ENCODE measurements at places on chromosomes 1 and 21.

DNA sequence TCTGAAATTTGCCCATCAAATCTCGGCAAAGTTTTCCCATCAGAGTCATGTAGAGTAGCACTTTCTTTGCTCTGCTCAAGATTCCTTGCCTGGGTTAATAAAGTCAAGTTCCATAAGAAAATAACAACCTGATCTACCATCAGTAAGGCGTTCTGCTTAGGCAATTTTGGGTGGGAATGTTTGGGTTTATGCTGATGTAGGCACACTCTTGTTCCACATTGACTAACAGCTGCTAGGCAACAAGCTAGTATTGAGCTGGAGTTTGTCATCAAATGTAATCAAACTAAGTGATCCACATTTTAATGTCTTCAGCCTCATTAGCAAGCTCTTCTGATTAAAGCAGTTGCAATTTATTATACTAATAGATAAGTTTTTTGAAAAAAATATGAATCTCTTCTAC, 12.1 kb upstream of the HMCN1 start:
- peaks cover 16% of the 10 kb centered on the region for H3K4me1 ChIP-seq
- no peak for ATAC-seq
- H3K27ac ChIP-seq: no peak overlapping the region

GRCh38 chr1:17520041-17520440, 19.5 kb upstream of the ARHGEF10L start:
- no peak overlapping the region for H3K4me3 ChIP-seq
- H3K36me3 ChIP-seq: no peaks in the 10 kb centered on the region
- H3K27ac ChIP-seq: no peak overlapping the region
- no peaks in the 10 kb centered on the region for H3K4me1 ChIP-seq
- no peak for ATAC-seq
- no peaks in the 10 kb centered on the region for H3K27me3 ChIP-seq

DNA sequence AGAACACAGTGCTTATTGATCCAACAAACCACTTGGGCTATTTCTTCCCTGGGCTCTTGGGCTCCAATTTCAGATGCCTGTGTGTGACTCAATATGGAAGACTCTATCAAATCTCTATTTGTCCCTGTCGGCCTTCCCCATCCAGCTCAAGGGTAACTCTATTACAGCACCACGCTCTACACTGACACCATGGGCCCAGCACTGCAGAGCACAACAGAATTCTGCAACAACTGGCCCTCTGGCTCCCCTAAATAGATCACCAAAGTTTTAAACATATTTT, 51.7 kb downstream of the CAPZB start:
- H3K27ac ChIP-seq: peak overlapping the region; percentile 90
- no peaks in the 10 kb centered on the region for H3K27me3 ChIP-seq
- ATAC-seq: peak; percentile 57
- H3K4me1 ChIP-seq: peaks cover 85% of the 10 kb centered on the region
- no peak overlapping the region for H3K4me3 ChIP-seq
- H3K36me3 ChIP-seq: no peaks in the 10 kb centered on the region

GRCh38 chr1:19376428-19377372, 64.6 kb downstream of the SLC66A1 start:
- ATAC-seq: no peak
- no peak overlapping the region for H3K27ac ChIP-seq
- no peak overlapping the region for H3K4me3 ChIP-seq
- H3K36me3 ChIP-seq: no peaks in the 10 kb centered on the region
- H3K4me1 ChIP-seq: peaks cover 31% of the 10 kb centered on the region

- H3K27me3 ChIP-seq: no peaks in the 10 kb centered on the region
- H3K4me3 ChIP-seq: peak overlapping the region; percentile 44
- H3K27ac ChIP-seq: peak overlapping the region; percentile 71
- no peak for ATAC-seq
- H3K4me1 ChIP-seq: no peaks in the 10 kb centered on the region
These were observed 465.7 kb downstream of the USP25 start for GRCh38 chr21:16195538-16195910.

GRCh38 chr1:230611878-230612235, 30.4 kb upstream of the COG2 start:
- no peaks in the 10 kb centered on the region for H3K36me3 ChIP-seq
- H3K4me3 ChIP-seq: no peak overlapping the region
- H3K27ac ChIP-seq: no peak overlapping the region
- H3K4me1 ChIP-seq: no peaks in the 10 kb centered on the region

DNA sequence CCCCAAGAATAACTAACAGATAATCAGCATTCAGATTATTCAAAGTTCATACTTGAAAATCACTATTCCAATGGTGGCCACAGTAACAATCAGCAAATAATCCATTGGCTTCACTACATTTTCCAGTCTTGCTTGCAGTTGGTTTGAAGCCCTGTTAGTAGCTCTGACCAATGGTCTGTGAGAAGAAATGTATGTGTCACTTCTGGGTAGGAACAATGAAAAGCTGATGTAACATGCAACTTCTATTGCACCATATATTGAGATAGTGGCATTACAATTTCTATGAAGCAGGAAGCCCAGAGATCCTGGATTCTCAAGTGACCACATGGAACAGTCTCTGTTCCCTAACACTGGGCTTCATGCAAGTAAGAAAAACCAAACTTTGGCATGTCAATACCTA, 250.9 kb upstream of the DAB1 start:
- no peaks in the 10 kb centered on the region for H3K36me3 ChIP-seq
- no peak overlapping the region for H3K27ac ChIP-seq
- H3K4me1 ChIP-seq: no peaks in the 10 kb centered on the region
- ATAC-seq: no peak
- H3K4me3 ChIP-seq: no peak overlapping the region

DNA sequence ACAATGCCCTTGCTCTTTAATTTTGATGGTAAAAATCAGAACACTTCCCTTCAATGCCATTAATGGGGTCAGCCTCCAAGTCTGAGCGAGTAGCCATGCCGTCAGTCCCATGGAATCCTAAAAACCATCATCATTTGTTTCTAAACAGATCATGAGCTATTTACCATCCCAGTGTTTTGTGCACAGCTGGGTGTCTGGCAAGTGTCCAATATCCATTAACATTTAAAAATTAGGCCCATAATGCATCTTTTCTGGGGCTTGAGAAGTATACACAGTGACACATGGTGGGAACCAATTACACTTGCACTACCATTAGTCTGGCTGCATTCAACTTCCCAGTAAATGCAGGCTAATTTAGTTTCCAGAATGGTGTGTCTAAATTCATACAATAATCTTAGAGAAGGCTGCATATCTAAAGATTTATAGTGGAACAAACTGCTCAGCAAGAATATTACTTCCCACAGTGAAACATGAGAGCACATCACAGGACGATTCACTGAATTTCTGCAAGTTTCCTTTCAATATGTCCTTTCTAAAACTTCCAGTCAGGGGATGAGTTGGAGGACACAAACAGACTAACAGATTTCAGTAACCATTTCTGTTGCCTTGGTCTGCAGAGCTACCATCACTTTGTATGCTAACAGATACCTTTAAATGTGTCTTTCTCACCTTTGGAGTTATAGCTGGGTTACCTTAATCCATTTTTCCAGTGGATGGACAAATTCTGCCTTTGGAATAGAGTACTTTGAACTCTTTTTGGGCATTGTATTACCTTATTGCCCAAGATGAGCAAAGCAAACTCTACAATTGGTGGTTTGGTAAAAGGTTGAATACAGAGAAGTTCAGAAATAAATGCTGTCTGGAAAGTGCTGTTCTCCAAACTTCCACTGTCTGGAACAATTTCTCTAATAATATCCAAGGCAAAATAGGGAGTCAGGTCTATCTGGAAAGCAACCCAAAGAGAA, 258.0 kb downstream of the PTBP2 start:
- ATAC-seq: no peak
- H3K27me3 ChIP-seq: no peaks in the 10 kb centered on the region
- H3K4me1 ChIP-seq: no peaks in the 10 kb centered on the region
- no peak overlapping the region for H3K27ac ChIP-seq
- H3K4me3 ChIP-seq: no peak overlapping the region

- no peaks in the 10 kb centered on the region for H3K4me1 ChIP-seq
- peaks cover 18% of the 10 kb centered on the region for H3K27me3 ChIP-seq
- ATAC-seq: no peak
- no peaks in the 10 kb centered on the region for H3K36me3 ChIP-seq
These were observed 7.0 kb downstream of the TDRD5 start for GRCh38 chr1:179598631-179599030.

DNA sequence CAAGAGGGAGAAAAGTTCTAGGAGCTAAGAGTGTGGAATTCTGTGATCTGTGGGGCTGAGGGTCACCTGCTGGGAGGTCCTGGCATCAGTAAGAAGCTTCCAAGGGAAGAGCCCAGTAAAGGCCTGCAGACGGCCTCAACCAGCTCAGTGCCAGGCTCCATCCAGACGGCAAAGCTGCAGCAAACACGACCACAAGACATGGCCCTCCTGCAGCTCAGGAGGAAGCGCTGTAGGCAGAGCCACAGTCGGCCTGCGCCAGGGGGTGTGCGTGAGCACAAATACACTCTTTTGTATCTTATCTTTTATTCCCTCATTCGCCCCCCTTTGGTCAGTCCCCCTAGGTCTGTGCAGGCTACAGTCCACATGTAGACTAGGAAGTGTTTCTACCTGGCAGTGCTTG, 13.4 kb downstream of the C1orf174 start:
- no peak overlapping the region for H3K27ac ChIP-seq
- H3K27me3 ChIP-seq: no peaks in the 10 kb centered on the region
- H3K36me3 ChIP-seq: peaks cover 90% of the 10 kb centered on the region
- no peaks in the 10 kb centered on the region for H3K4me1 ChIP-seq

GRCh38 chr21:39946199-39946598, 79.0 kb downstream of the PCP4 start:
- no peak overlapping the region for H3K4me3 ChIP-seq
- no peaks in the 10 kb centered on the region for H3K27me3 ChIP-seq
- no peak for ATAC-seq
- no peaks in the 10 kb centered on the region for H3K36me3 ChIP-seq

GRCh38 chr21:41802684-41803083, 35.8 kb upstream of the RIPK4 start:
- peak overlapping the region; percentile 53 for H3K27ac ChIP-seq
- peak; percentile 48 for ATAC-seq
- no peak overlapping the region for H3K4me3 ChIP-seq
- H3K36me3 ChIP-seq: no peaks in the 10 kb centered on the region
- H3K27me3 ChIP-seq: no peaks in the 10 kb centered on the region

GRCh38 chr1:171654942-171655745, 2.7 kb upstream of the MYOC start:
- H3K27me3 ChIP-seq: no peaks in the 10 kb centered on the region
- peak overlapping the region; percentile 78 for H3K27ac ChIP-seq
- H3K4me3 ChIP-seq: no peak overlapping the region
- peak; percentile 62 for ATAC-seq
- no peaks in the 10 kb centered on the region for H3K36me3 ChIP-seq

- H3K4me3 ChIP-seq: no peak overlapping the region
- H3K36me3 ChIP-seq: no peaks in the 10 kb centered on the region
- no peaks in the 10 kb centered on the region for H3K27me3 ChIP-seq
These were observed 51.7 kb upstream of the CTPS1 start for GRCh38 chr1:40927781-40928180.

- H3K36me3 ChIP-seq: no peaks in the 10 kb centered on the region
- ATAC-seq: peak; percentile 81
- peaks cover 42% of the 10 kb centered on the region for H3K27me3 ChIP-seq
- H3K27ac ChIP-seq: peak within 1 kb of the TSS; percentile 82
- H3K4me3 ChIP-seq: peak within 1 kb of the TSS; percentile 32
These were observed at the start of gene IFNLR1 for GRCh38 chr1:24186993-24187790. IFNLR1 (minus strand) TSS chr1:24187289; CDS start chr1:24187248, 41 bp downstream.

- no peaks in the 10 kb centered on the region for H3K27me3 ChIP-seq
- peaks cover 2% of the 10 kb centered on the region for H3K36me3 ChIP-seq
- peaks cover 16% of the 10 kb centered on the region for H3K4me1 ChIP-seq
- no peak for ATAC-seq
These were observed 53.9 kb upstream of the HSD17B7 start for GRCh38 chr1:162736633-162737067.

GRCh38 chr1:143699115-143699514, 272.7 kb downstream of the FAM72C start:
- no peaks in the 10 kb centered on the region for H3K36me3 ChIP-seq
- no peak overlapping the region for H3K27ac ChIP-seq
- no peak for ATAC-seq
- peaks cover 45% of the 10 kb centered on the region for H3K27me3 ChIP-seq

DNA sequence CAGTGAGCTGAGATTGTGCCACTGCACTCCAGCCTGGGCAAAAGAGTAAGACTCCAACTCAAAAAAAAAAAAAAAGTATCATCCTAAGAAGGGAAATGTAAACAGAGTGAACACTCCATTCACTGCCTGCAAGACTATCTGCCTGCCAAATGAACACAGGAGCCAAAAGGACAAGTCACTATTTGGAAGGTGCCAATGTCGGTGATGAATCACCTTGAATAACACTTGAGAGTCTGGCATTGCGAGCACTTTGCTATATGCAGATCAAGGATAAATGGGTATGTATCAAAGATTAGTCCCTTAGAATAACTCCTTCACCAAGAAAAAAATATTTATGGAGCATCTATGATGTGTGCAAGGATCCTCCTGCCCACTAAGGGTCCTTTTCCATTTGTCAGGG, 6.6 kb downstream of the UBR4 start:
- H3K4me3 ChIP-seq: no peak overlapping the region
- H3K36me3 ChIP-seq: peaks cover 2% of the 10 kb centered on the region
- peaks cover 100% of the 10 kb centered on the region for H3K4me1 ChIP-seq
- no peaks in the 10 kb centered on the region for H3K27me3 ChIP-seq
- peak; percentile 73 for ATAC-seq

- H3K27me3 ChIP-seq: peaks cover 67% of the 10 kb centered on the region
- no peaks in the 10 kb centered on the region for H3K4me1 ChIP-seq
- H3K36me3 ChIP-seq: no peaks in the 10 kb centered on the region
- ATAC-seq: no peak
- no peak overlapping the region for H3K27ac ChIP-seq
These were observed 54.1 kb downstream of the KCNJ15 start for GRCh38 chr21:38310646-38311485.

- no peaks in the 10 kb centered on the region for H3K36me3 ChIP-seq
- H3K4me3 ChIP-seq: no peak overlapping the region
- ATAC-seq: no peak
- H3K4me1 ChIP-seq: peaks cover 44% of the 10 kb centered on the region
- H3K27ac ChIP-seq: peak overlapping the region; percentile 91
- H3K27me3 ChIP-seq: no peaks in the 10 kb centered on the region
These were observed 35.3 kb upstream of the POFUT2 start for GRCh38 chr21:45322960-45323461.

GRCh38 chr1:161725908-161726472, 4.6 kb downstream of the FCRLB start:
- H3K27me3 ChIP-seq: peaks cover 23% of the 10 kb centered on the region
- peaks cover 4% of the 10 kb centered on the region for H3K4me1 ChIP-seq
- peak; percentile 41 for ATAC-seq
- H3K4me3 ChIP-seq: peak overlapping the region; percentile 68

DNA sequence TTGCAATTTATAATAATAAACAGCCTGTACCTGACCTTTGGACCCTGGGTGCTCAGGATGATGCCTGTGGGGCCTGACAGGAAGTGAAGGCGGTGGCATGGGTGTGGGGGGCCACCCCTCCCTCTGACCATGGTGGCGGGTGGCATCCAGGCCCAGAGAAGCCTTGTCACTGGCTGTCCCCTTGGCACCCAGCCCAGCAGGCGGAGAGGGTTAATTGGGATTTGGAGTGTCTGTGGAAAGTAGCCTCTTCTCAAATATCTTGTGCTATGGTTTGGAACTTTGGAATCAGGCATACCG, 20.5 kb downstream of the SOX13 start:
- H3K36me3 ChIP-seq: no peaks in the 10 kb centered on the region
- H3K4me1 ChIP-seq: peaks cover 9% of the 10 kb centered on the region
- H3K27me3 ChIP-seq: no peaks in the 10 kb centered on the region
- no peak overlapping the region for H3K4me3 ChIP-seq
- no peak overlapping the region for H3K27ac ChIP-seq
- no peak for ATAC-seq

- ATAC-seq: no peak
- H3K27ac ChIP-seq: no peak overlapping the region
- no peak overlapping the region for H3K4me3 ChIP-seq
These were observed 32.4 kb downstream of the KIF21B start for GRCh38 chr1:200991097-200991614.

Data from gastroesophageal sphincter (tissue), 4 donors.